Activated CD8-positive, alpha-beta memory T cell treated with anti-CD3 and anti-CD28 coated beads for 4 hours (primary cell): ENCODE measurements at places on chromosomes 1 and 21.

- no peak for DNase-seq
Observed at GRCh38 chr1:147169840-147170674, 2.2 kb downstream of the PRKAB2 start.

- no peak for DNase-seq
Observed at GRCh38 chr1:10622910-10623685, 148.3 kb downstream of the PEX14 start.

DNA sequence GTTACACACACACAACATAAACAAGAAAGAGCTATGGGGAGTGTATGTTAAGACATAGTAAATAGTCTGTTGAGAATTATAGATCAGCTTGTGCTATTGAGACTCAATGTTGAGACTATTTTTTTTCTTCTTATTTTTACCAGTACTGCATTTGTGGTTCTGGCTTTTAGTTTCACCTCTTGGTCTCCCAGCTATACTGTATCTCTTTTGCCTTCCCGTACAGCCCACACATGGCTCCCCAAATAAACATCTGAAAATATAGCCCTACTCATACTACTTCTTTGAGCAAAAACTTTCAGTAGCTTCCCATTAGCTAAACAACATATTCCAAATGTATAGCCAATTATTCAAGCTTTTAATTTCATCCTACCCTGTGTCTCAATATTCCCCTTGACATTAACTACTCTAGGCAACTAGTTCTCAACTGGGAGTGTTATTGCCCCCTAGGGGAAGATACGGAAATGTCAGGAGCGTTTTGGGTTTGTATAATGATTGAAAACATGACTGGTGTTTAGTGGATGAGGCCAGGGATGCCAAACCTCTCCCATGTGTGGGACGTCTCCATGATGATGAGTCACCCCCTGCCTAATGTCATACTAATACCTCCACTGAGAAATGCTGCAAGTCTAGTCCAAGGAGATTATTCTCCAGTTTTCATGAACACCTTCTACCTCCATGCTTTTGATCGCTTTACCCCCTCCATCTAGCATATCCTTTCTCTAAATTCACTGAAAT is 6.8 kb downstream of the RPE65 start:
- DNase-seq, result no peak

GRCh38 chr1:23799570-23800399 is 769 bp downstream of the GALE start:
- DNase-seq, result no peak

DNA sequence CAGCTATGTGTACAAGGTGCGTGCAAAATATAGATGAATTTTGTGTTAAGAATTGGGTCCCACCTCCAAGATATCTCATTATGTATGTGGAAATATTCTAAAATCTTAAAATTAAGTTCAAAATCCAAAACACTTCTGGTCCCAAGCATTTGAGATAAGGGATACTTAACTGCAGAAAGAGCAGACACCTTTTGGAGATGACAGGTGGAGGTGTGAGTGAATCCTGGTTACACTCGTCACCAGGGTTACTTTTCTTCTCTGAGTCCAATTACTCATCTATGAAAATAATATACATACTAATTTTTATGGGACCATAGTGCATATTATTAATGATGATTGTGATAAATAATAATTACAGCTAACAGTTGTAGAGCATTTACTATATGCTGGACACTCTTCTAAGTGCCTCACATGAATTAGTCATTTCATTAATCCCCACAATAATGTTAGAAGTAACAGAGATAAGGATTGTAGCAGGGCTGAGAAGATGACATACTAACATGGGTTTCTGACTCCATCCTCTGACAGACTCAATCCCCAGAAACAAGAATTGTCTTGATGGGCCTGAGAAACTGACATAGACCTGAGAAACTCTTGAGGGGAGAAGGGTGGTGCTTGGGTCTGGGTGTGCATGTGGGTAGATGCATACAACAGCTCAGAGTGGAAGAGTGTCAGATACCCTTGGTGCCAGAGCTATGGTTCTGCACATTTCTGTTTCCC is 8.3 kb upstream of the FASLG start:
- DNase-seq, result no peak

DNA sequence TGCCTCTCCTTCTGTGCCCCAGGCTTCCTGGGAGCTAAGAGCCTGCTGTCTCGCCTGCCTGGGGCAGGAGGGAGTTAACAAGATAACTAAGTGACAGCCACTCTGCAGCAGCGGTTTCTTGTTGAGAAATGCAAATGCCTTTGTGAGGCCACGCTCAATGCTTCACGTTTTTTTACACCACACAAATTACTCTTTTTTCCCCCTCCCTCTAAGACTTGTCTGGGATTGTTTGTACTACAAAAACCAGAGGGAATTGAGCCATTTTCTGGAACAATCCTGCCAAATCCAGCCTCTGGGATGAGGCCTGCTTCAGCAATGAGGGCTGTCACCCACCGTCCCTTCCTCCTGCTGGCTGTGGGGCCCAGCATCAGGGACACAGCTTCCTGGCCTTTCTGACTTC is 119.6 kb downstream of the ACTL8 start:
- no peak for DNase-seq

DNA sequence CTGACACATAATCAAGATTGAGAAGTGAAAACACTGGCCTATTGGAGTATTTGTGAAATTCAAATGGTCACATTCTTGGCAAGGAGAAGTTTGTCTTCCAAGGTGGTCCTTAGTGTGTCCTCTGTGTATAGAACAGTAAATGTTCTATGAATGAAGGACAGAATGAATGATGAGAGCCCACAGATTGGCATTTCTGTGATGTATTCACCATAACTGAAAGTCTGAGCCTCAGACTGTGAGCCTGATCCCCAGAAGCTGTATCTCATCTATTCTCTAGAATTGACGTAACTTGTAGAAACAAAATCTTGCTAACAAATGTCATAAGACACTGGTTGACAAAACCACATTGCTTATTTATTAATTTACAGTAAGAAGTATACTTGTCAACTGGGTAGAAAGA is 111.5 kb upstream of the ETV3 start:
- no peak for DNase-seq

DNA sequence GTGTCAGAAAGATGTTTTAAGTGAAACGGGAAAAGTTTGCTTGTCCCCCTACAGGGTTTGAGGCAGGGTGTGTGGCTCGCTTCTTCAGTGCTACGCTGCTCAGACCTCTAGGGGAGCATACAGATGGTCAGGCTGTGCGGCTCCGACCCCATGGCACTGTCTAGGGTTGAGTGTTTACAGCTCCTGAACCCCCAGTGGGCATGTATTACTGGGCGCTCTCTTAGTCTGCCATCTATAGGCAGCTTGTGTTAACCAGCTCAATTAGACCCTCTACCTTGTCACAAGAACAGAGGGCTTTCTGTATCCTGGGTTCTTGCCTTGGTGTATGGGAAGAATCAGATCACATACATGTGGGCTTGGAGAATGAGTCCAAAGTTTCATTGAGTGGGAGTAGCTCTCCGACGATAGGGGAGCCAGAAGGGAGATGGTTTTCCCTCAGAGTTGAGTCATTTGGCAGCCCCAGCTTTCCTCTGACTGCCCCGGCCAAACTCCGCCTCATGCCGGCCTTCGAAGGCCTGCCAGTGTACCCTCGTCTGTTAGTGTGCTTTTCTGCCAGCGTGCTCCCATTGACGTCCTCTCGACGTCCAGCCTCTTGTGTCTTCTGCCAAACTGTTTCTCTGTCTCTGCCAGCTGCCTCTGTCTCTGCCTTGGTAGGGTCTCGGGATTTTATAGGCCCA is 38.6 kb upstream of the ADGRL4 start:
- DNase-seq, result no peak

DNA sequence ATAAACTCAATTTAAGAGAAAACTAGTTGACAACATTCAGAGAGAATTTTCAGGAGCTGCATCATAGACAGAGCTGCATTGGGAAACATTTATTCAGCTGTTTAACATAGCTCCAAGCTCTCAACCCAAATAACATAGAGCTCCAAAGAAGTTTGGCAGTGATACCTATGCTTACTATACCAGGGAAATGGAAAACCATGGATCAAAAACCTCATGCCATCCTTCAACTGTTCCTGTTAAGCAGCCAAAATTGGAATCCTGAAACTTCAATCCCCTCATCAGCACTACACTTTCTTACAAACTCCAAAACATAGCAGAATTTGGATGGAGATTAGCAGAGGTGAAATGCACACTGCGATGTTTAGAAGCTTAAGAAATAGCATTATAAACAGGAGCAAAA is 164.4 kb downstream of the USH2A start:
- DNase-seq, result no peak

GRCh38 chr1:89550995-89551394 is 26.4 kb downstream of the LRRC8B start:
- no peak for DNase-seq

DNA sequence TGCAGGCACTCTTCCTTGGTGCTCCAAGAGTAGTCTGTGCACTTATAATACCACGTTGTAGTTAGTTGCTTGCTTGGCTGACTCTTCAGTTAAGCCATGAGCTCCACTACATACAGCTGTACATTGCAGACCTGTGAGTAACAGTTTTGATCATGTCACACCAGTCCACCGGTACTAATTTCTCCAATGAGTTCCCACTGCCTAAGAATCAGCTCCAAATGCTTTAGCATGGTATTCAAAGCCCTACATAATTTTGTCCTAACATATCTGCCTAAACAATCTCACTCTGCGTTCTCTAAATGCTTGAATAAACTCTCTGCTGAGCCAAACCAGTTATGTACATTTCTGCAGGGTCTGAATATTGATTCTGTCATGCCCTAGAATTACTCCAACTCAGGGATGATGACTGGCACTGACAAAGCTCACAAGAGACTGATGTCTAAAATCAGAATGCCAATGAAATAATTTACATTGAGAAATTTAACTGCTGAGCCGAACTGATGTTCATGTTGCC is 200.7 kb downstream of the LHX8 start:
- no peak for DNase-seq
